Glutamatergic neuron (in vitro differentiated cells): ENCODE measurements at places on chromosomes 5 and 9. TPM values are rescaled to one million over a fixed set of nuclear protein-coding genes. Genes with fewer than 3 reads are reported as not detected.

GRCh38 chr5:111144352-111144930, 52.3 kb downstream of the WDR36 start:
- no peak for DNase-seq

The BTNL8 gene
- not detected for total RNA-seq

DNA sequence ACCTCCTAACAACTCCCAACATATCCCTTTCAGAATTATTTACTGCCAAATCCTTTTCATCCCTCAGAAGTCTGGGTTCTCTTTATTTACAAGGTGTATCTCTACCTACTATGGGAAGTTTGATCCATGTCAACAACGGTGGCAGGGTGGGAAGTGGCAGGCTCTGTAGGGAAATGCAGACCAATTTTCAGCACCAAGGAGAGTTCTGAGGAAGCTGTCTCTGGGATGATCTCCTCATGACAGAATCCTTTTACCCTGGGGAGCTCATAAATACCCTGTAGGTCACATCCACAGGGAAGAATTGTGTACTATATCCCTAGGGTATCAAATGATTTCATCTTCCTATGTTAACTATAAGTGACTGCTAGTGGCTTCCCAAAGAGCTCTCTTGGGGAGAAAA, 107.8 kb upstream of the NEK6 start:
- no peak for DNase-seq

The INSYN2B gene
- not detected for total RNA-seq

The FOXI1 gene
- total RNA-seq: not detected

The HTR1A gene
- total RNA-seq: 1.2 TPM

DNA sequence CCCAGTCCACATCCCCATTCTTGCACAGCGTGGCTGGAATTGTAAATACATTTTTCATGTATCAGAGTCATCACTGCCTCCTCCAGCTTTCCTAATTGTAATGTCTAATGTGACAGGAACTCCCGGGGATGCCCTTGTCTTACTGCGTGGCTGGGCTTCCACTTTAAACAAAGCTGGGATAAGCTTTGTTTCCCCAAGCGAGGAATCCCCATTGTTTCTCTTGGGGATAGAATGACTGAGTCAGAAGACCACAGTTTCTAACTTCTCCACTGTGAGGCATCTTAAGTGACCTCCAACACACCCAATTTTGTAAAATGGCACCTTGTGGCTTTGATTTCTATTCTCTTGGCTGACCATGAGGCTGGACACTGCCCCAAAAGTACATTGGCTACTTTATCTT, 22.4 kb downstream of the ARPC5L start:
- DNase-seq: no peak

GRCh38 chr5:136004436-136004835, 24.4 kb upstream of the TGFBI start:
- DNase-seq: no peak

DNA sequence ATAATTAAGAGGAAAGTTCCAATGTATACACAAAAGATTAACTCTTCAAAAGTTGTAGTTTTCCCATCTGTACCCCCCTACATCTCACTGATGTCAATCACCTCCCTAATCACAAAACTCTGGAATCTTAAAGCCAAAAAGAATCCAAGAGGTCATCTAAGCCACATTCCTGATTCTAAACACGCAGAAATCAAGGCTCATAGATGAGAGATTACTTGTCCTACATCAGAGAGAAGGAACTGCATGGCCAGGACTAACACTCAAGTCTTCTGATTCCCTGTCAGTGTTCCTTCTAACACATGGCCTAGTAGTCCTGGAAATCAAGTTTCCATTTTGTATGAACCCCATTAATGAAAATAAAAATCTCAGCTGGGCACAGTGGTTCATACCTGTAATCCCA, 58.7 kb downstream of the MAPKAP1 start:
- DNase-seq: no peak

DNA sequence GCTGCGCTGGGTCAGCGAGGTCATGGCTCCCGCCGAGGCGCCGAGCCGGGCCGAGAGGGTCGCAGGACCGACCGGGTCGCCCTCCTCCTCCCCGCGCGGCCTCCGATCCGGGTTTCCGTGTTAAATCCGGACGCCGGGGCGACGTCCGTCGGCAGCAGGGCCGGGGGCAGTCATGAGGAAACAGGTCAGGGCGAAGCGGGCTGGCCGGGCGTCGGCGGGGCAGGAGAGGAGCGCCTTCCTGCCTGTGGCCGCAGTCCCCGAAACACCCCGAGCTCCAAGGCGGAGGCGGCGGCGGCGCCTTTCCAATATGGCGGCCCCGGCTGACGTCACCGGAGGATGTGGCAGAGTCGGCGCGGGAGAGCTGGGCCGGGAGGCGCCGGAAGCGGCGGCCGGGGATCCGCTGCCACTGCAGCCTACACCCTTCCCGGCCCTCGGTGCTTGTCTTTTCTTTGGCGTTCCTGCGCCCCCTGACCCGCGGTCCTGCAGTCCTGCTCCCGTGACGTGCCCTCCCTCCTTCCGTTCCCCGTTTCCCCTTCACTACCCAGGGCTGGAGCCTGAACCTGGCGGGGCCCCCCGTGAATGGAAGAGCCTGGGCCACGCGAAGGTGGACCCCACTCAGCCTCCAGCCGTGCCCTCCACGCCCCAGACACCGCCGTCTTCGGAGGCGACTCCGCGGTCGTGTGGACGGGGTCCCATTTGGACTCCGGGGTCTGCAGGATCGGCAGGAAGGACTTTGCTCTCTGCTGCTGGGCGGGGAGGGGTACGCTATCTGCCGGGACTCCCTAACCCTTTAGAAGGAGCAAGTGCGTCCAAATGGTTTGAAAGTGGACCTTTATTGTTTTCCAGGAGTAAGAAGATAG, at the start of gene GOLPH3:
Gene GOLPH3 (minus strand): TSS at position 309 of the 860 bp plus-strand sequence. CDS start 285 bp downstream, at position 24.
- peak; percentile 96 for DNase-seq

GRCh38 chr5:166433679-166434078, 1857.8 kb upstream of the WWC1 start:
- no peak for DNase-seq

GRCh38 chr9:976943-977837, 735 bp downstream of the DMRT3 start:
- DNase-seq: peak; percentile 53

DNA sequence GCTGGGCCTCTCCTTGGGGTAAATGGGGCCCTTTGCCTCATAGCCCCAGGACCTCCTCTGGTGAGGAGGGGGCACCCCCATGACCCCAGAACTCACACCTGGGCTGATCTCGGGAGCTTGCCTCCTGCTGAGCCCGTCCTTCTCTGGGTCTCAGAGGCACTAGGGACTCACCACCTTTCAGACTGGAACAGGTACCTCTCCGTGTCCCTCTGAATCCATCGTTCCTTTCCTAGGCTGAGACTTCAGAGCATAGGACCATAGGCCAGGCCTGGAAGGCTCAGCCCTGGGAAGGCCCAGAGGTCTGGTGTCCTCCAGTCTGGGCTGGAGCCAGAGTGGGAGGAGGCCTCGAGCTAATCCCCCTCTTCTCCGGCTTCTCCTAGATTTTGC, 97.9 kb downstream of the CACNA1B start:
- no peak for DNase-seq

The PHF2 gene
- 22.9 TPM for total RNA-seq

GRCh38 chr5:169944922-169945680, 35.2 kb downstream of the INSYN2B start:
- DNase-seq: no peak

DNA sequence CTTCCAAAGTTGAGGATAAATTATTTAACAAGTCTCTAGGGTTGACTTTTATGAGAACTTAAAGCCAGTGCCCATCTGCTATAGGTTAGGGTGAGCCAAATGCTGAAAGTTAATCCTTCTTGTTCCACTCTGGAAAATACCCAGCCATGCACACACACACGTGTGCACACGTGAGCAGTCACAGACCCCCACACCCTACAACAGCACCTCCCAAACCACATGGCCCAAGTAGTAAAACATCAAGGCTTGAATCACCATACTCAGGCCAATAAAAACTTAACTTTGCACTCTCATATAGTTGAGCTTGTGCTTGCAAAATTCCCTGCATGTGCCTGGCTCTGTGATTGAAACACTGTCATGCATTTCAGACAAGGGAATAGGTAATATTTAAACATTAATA, 467.6 kb downstream of the ARHGEF28 start:
- DNase-seq: no peak

The ANKH gene
- total RNA-seq: 83.3 TPM

DNA sequence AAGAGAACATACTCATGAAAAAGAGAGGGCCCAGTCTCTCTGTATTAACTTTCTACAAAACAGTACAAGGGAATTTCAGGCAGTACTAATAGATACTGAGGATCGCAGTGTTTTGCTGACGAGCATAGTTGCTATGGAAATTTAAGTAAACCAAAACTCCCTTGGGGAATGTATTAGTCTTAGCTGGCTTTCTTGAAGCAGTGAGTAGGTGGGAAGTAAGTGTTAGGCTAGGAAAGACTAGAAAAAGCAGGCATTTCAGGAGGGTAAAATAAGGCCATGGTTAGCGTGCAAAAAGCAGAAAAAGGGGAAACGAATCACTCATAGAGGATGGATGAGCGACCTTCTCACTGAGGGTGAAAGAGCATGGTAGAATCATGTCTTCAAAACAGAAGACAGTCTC, 84.3 kb upstream of the ACTBL2 start:
- no peak for DNase-seq

DNA sequence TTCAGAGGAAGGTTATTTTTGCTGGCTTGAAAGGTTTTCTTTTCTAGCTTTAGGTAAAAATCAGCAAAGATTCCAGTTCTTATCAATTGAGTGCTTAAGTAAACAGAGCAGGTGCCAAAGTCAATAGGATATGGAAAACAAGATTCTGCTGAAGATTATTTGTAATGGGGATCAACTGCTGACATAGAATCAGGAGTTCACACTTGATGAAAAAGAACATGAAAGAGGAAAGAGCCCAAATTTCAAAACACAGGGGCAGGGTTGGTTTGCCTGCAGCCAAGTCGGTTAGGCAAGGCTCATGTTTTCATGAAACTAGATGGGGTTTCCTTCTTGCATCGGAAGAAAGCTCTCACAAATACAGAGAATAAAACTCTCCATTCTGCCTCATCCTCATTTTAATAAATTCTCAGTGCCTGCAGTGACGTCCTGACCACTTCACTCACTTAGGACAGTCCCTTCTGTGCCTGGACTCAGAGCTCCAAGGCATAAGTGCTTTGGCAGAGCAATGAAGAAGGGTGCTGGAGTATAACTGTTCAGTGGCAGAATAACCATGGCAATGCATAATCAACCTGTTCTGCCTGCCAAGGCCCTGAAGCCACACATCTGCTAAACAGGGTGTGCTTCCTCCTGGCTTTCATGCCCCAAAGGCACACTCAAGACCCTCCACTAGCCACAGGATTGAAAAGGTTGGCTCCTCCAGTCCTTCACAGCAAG, 179.6 kb downstream of the GNAQ start:
- no peak for DNase-seq
